ENCODE measurements at places on chromosomes 5 and 9. TPM values are rescaled to one million over a fixed set of nuclear protein-coding genes. Genes with fewer than 3 reads are reported as not detected.

GRCh38 chr9:122127396-122127798 lies 32.2 kb downstream of the NDUFA8 start:
- no peak for DNase-seq

DNA sequence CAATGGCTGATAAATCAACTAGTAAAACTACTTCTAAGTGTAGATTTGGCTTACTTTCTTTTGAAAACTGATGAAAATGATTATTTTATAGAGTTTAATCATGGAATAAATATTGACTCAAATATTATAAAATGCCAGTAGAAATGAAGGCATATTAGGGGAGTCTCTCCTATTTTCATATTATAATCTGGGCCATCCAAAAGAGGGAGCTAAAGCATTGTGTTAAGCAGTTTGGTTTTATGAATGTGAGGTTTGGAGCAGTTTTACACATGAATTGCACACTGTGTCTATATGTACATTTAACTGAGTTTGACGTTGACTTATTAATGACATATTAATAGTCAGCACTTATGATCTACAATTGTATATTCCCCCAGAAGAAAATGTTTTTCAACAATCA lies 17.4 kb downstream of the CDH9 start:
- DNase-seq, result no peak

- DNase-seq, result no peak
Measured at GRCh38 chr5:160903076-160903475, 51.1 kb upstream of the ATP10B start.

Gene PDE6A
- not detected for total RNA-seq

- peak; percentile 40 for DNase-seq
Measured at GRCh38 chr9:120924698-120925534, 1.7 kb downstream of the TRAF1 start.

GRCh38 chr5:180804129-180804618 lies 1.6 kb upstream of the MGAT1 start:
- DNase-seq, result no peak

Data from activated T-cell treated with anti-CD3 and anti-CD28 coated beads, Interleukin-2, amount 50 U/mL, for 4 hours (primary cell).